ENCODE measurements at places on chromosomes 12 and 14. TPM values are rescaled to one million over a fixed set of nuclear protein-coding genes. Genes with fewer than 3 reads are reported as not detected.

DNA sequence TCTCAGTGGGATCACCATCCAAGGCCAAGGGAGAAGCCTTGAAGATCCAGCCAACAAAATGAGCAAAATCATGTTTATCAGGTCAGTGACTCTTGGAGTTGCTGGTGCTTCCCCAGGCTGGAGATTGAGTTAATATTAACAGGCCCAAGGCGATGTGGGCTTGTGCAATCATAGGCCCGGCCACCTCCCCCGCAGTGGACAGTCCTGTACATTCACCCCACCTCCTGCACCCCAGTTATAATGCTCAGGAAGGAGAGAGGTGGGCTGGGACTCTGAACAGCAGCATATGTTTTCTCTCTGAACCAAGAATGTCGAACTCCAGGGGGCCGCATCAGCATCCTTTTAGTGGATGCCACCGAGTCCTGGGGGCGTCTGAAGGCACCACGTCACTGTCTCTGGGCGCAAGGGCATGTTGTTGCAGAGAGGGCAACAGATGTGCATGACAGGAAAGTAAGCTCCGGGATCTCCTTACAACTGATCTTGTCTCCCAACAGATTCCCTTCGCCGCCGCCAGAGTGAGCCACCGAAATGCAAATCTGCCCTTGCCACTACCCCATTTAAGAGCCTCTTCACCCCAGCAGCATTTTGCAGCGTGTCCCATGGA lies 32.2 kb upstream of the SERPINA6 start:
- DNase-seq, result peak; percentile 85

DNA sequence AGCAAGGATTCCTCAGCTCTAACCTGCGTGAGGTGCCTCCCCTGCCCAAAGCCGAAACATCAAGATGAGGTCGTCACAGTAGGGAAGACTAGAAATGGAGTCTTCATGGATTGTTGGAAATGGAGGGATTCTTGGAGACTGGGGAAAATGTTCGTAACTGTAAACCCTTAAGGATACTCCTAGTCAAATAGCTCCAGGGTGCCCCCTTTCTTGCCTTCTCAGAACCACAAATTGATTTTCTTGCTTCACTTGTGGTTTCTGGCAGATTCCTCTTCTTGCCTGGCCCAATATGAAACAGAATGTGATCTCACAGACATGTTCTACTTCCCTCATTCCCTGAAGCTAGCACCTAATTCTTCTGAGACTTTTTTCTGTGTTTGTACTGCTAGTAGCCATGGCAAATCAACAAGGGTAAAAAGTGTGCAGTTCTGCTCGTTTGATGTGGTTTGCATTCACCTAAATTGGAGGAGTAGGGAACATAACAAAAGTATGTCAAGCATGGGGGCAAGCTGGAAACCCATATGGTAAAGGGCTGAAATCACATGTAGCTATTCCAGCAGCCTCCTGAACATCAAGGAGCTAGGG lies 332.0 kb downstream of the PAWR start:
- no peak for DNase-seq

LRIG3 gene
- 96.1 TPM for total RNA-seq

GRCh38 chr14:23063601-23064000 lies 6.3 kb upstream of the CDH24 start:
- DNase-seq, result no peak

DNA sequence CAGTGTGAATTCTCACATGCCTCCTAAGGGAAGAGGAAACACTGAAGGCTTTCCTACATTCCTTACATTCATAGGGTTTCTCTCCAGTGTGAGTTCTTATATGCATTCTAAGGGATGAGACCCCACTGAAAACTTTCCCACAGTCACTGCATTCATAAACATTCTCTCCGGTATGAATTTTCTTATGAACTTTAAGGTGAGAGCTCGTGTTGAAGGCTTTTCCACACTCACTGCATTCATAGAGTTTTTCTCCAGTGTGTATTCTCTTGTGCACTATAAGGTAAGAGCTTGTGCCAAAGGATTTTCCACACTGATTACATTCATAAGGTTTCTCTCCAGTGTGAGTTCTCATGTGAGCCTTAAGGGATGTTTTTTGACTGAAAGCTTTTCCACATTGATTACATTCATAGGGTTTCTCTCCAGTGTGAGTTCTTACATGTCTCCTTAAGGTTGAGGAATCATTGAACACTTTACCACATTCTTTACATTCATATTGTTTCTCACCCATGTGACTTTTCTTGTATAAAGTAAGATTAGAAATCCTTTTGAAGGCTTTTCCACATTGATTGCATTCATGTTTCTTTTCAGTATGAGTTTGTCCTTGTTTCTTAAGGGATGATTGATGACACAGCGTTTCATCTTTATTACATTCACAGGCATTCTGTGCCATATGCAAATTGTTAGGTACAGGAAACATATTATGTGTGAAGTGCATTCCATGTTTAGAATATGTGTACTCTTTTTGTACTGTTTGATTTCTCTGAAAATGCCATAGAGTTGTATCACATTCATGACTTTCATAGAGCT lies 9.5 kb downstream of the ZNF891 start:
- DNase-seq, result no peak

PLA2G1B gene
- not detected for total RNA-seq

- no peak for DNase-seq
Observed at GRCh38 chr14:75067212-75067611, 2.2 kb upstream of the ZC2HC1C start.

TMTC1 gene
- total RNA-seq, result 69.2 TPM

- DNase-seq, result peak; percentile 94
Observed at GRCh38 chr12:54017027-54017788, 8.4 kb downstream of the HOXC8 start.

TAS2R46 gene
- 3.5 TPM for total RNA-seq

GRCh38 chr12:74641694-74642093 lies 104.1 kb downstream of the ATXN7L3B start:
- no peak for DNase-seq

EIF2S3B gene
- total RNA-seq, result 2.9 TPM

Measured in osteoblast (primary cell).